ENCODE measurements at places on chromosomes 12 and 14.

DNA sequence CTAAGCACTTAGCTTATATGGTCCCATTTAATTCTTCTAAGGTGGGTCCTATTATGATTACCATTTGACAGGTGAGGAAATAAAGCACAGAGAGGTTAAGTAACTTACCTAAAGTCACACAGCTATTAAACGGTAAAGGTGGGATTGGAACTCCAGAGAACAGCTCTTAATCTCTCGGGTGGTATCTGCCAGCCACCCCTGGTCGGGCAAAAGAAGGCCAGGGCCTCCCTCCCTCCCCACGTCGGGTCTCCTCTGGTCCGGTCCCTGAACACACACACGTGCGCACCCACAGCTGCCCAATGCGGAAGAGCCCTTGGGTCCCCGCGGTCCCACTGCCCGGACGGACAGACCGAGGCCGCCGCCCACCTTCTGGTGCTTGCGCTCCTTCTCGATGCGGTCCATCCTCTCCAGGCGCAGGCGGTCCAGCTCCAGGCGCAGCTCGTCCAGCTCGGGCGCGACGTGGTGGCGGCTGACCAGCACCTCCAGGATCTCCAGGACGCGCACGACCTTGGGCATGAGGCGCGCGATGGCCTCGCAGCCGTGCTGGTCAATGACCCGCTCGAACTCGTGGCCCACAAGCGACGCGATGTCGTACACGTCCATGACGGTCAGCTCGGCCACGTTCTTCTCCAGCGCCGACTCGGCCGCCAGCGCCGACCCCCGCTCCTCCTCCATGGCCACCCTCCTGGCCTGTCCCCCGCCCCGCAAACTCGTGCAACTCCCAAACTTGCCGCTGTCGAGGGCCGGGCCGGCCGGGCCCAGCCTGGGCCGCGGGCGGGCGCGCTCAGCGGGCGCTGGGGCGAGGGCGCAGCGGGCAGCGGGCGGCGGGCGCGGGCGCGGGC is 490 bp downstream of the RILPL1 start:
- peak; percentile 56 for DNase-seq

DNA sequence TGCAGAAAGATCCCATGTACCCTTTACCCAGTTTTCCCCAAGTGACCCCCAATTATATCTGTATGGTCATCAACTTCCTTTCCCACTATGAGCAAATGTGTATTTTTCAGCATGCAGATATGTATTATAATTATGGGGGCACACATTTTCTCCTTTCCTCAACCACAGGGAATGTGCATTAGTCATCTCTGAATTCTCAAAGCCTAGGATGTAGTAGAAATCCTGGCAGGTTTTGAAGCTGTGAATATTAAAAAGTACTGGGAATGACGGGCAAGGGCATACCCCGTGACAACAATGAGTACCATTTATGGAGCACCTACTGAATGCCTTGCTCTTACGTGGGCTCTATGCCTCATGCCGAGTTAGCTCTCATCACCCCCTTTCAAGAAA is 71.5 kb downstream of the VWF start:
- no peak for DNase-seq

GRCh38 chr14:54771411-54772027 is 131.1 kb downstream of the GCH1 start:
- DNase-seq, result no peak

GRCh38 chr12:50102131-50102531 is 1.7 kb upstream of the GPD1 start:
- no peak for DNase-seq

DNA sequence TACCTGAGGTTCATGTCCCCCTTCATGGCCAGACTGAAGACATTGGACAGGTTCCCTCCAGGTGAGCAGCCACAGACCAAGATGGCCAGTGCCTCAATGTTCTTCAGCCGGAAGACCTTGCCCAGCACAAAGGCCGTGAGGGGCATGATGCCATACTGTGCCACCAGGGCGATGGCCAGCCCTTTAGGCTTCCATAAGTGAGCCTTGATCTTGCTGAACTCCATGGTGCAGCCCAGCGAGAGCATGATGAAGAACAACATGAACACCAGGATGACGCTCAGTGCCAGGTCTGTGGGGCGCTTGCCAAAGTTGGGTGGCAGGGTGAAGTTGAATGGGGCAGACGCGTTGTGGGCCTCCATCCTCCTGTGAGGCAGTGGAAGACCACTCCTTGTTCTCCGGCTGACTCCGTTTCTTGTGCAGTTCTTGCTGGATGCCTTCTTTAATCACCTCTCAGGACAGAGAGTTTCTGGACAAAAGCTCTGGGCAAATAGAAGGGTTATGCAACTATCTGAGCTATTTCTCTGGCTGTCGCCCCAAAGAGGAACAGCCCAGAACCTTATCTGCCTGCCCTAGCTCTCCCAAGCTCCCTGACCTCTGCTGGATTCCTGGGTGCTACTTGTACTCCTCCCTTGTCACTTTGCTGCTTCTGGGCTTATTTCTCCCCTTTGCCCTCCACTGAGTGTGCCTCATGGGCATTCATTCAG is at the start of gene SLC10A1:
Gene SLC10A1, minus strand, starts transcription at position 445 of the 704 bp plus-strand sequence. Its CDS starts 86 bp downstream, at position 359.
- DNase-seq, result peak; percentile 29

DNA sequence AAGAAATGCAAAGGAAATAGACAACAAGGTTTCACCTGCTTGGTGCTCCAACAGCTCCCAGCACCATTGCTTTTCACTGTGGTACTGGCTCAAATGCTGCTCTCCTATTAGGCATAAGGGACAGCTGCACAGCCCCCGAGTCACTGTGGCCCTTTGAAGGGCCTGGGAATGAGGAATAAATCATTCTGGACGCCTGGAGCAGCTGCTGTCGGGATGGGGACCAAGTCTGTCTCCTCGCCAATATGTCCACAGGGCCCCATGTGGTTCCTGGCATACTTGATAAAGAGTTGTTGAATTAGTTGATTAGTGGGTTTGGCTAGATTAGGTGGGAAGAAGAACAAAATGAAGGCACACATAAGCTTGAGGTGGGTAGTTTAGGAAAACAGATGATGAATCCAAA is 13.1 kb upstream of the NGB start:
- no peak for DNase-seq

DNA sequence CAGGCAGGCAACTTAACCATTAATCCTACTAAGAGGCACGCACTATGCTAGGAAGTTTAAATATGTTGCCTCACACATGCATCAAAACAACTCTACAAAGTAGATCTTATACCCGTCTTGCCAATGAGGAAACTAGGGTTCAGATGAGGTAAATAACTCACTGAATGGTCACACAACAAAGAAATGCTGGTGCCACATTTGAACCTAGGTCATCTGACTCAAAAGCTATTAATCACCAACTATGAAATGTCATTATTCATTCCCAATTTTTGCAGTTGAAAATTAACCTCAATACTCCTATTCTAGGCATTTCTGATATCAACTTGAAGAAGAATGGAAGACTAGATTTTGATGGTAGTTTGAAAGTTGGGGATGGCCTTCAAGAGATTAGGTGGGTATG is 2.8 kb upstream of the PYROXD1 start:
- no peak for DNase-seq

DNA sequence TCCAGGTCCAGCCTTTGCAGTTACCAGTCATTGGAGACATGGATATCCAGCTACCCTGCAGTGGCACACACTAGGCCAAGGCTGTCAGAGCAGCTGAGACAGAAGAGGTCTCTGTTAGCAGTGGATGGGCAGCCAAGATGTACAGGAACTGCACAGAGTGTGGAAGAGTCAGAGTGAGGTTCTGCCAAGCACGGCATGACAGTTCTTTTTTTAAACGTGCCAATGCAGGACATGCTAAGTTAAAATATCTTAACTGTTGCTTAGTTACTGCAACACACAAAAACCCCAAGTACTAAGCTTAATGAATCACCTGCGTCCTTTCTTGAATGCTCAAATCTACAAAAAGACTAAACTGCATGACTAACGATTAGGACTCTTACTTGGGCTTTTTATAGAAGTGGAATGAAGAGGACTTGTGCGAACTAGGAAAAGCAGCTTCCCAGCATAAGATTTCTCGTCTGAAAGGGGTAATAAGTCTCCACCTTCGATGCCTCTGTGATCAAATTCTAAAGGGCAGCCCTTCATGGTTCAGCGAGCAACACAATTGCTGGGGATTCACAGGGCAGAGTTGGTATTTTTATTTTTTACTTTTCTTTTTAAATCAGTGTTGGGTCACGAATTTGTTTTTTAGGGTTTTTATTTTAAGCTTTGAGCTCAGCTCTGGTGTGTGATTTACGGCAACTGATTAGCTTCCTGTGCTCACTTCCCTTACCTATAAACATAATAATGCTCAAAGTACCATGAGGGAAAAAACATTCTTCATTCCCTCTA is 20.6 kb downstream of the MAPK1IP1L start:
- no peak for DNase-seq

- DNase-seq, result no peak
Measured at GRCh38 chr14:59303216-59303615, 114.7 kb downstream of the DAAM1 start.

DNA sequence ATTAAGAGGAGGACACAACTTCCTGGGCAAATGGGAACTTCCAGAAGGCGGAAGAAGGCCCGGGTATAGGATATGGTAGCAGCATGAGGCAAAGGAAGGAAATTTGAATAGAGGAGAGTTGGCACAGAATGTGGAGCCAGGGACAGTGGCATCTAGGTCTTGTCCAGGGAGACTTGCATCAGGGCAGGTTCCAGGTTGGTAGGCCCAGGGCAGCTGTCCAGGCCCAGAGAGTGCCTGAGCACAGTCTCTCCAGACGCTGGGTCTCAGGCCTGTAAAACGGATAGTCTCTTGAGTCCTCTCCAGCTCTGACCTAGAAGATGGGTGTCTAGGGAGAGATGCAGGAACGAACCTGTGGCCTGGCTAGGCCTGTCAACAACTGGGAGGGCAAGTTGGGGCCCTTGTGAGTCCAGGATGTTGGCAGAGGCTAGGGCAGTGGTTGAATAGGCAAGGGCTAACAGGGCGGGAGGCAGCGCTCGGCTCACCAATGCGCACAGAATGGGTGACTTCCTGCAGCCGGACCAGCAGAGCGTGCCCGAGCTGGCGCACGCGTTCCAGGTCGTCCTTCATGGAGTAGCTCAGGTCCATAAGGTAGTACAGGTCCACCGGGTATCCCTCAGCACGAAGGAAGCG is 9.9 kb downstream of the ITGB7 start:
- DNase-seq, result no peak

DNA sequence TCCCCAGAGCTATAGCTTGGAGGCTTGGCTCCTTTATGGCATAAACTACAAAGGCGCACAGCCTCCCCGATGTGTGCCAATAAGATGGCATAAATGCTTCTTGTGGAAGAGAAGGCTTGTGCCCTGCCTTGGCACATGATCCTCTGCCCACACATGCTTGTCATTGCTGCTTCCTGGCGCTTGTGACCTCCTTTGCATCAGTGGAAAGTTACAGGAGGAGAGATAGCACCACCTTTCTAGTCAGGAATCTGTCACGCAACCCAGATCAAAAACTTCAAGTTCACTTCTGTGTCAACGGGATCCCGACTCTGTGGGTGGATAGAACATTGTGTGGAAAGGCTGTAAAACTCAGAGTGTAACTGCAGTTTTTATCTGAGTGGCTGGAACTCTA is 183.8 kb upstream of the HIF1A start:
- DNase-seq, result peak; percentile 65

DNA sequence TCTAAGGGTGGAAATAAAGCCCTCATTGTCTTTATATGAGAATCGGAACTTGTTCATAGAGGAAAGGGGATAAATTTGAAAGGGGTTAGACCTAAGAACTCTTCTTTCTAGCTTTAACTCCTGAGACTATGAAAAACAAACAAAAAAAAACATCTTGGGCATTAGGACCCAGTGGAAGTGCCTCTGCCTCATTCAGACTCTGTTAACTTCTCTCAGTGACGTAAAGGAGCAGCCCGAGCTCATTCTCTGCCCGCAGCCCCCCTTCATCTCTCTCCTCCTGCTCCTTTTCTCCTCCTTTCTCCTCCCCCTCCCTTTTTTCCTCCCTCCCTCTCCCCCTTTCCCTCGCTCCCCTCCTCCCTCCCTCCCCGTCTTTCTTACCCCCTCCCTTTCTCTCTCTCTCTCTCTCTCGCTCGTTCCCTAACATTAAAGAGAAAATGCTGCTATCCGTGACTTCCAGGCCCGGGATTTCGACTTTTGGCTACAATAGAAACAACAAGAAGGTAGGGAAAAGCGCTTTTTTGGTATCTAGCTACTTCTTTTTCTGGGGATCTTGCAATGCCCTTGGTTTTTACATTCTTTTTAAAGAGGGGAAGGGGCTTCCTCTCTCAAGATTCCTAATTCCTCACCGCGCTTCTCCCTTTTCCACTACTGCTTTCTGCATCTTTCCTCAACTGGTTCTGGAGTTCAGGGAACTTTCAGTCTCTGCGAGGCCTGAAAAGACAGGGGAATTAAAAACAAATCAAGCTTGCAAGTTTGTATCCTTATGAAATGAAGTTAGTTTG is at the start of gene RBMS2:
Gene RBMS2, plus strand, starts transcription at position 231 of the 782 bp plus-strand sequence. Its CDS starts 204 bp downstream, at position 435.
- peak; percentile 34 for DNase-seq

GRCh38 chr12:8696442-8697090 is 1.2 kb upstream of the RIMKLB start:
- no peak for DNase-seq

DNA sequence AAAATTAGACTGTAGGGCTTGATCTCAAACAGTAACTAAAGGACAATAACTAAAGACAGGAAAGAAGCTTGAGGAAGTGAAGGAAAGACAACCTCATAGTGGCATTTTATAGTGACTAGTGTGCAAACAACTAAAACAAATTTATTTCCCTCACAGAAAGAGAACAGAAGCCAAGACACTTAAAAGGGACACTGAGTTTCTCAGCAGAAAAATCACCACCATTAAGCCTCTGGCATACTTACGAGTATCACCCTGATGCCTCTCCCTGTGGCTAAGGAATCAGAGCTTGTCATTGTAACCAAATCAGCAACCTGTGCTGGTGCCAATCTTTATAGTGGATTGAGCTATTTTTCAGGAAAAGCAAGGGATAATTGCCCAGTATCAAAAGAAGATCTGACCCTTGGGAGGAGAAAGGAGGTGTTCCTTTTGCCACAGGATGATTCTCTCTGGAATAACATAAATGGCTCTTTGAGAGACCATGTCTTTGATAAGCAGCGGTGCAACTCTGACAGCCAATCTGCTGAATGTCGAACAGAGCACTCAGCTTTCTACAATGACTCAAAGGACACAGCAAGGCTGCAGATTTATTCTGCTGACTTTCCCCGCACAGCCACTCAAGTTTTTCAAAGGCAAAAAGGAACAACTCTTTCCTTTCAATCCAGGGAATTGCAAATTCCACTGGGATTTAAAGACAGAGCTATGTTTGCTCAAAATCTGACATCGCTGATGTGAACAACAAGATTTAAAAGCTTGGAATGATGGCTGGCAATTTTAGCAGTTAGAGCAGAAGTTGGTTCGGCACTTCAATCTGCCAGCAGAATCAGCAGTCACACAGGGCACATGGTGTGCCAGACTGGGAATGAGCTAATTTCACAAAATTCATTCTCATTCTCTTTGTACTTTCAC is 34.6 kb downstream of the ATF7 start:
- DNase-seq, result no peak

GRCh38 chr12:64583771-64584421 is 26.4 kb upstream of the RASSF3 start:
- DNase-seq, result peak; percentile 9

- no peak for DNase-seq
Measured at GRCh38 chr14:103545915-103546651, 16.4 kb downstream of the BAG5 start.

DNA sequence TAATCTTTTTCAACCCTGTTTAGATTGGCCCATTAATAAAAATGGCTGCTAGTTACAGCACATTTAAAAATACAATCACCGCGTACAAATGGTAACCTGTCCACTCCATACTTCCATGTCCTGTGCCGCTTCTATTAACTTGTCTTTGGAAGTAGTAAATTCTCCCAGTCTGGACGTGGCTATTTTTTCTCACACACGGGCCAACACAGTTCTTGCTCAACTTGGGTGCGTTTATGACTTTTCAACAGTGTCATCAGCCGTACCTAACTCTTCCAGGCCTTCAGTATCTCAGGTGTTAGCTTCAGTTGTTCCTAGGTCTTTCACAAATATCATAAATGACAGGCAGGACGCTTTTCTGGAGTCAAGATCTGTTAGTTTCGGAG is 475 bp upstream of the PCNX1 start:
- DNase-seq, result no peak
